ENCODE measurements at places on chromosomes 3 and 15.

DNA sequence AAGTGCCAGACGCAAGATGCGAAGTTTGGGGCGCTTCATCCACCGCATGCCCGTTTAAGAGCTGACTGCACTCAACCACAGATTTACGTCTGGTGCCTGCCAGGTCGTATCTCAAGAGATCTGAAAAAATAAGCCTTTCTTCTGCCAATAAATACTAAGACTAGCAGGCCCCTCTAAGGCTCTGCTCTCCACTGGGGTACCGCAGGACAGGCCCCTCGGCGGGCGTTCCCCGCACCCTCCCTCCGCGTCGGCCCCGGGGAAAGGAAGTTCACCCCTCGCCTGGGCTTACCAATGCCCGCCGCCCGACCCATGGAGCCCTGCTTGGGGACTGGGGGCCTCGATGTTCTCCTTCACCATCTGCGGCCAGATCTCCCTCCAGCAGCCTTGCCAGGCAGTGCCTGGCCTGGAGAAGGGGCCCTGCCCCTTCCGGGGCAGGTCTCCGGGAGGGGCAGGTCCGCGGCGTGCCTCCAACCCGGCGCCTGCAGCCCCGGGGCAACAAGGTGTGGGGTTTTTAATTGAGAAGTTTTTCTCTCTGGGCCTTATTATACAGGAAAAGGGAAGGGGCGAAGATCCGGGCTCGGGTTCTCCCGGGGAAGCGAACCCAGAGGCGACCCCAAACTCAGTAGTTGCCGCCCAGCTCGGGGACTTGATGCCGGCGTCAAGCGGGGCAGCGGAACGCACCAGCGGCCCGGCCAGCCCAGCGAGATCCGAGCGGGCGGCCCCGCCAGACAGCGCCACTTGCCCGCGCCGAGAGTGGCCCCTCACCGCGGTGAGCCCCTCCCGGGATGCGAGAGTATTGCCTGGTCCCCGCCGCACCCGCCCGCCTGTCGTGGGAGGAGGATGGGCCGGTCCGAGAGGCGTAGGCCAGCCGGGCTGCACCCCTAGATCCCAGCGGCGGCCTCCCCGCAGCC, 735 bp downstream of the GOLGA8B start:
- DNase-seq = no peak

- no peak for DNase-seq
These were observed 45.2 kb upstream of the TJP1 start for GRCh38 chr15:29867241-29868000.

GRCh38 chr15:55195996-55196395, 745 bp downstream of the RSL24D1 start:
- DNase-seq = peak; percentile 24

DNA sequence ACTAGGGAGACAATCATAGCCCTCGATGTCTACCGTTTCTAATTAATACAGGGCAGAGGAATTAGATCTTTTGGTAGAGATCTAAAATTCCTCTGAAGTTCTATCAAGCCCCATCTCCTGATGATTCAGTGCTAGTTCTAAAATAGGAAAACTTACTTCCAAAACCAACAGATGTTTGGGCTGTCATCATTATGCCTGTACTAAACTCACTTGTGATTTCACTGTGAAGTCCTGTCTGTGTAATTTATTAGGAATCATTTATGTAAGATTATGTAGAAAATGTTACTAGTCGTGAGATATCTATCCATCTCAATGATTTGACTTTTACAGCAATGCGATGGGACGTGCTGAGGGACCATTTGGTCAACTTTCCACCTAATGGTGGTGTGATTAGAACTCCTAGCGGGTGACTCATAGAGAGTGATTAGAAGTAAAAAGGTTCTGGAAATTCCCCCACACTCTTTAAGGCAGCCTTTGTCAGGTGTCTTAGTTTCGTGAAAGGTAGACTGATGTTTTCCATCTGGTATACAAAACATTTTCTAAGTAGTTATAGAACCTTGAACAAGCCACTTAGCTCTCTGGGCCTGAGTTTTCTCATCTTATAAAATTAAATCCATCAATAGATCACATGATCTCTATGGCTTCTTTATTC, 34.2 kb downstream of the LIPC start:
- no peak for DNase-seq

DNA sequence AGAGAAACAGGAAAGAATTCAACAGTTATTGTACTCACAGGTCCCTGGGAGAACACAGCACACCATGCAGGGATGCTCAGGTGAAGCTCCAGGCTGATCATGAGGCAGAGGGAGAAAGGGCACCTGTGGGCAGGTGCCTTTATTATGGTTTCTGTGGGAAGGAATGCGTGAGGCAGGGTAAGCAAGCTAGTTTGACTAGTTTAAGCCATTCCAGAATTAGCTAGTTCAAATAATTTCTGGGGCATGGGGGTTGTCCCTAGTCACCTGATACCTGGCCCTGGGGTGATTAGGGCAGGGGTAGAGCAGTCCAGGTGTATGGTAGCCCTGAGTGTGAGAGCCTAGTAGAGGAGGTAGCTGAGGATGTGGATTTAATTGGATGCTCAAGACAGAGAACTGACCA, 47.9 kb upstream of the DCLK3 start:
- DNase-seq = no peak

DNA sequence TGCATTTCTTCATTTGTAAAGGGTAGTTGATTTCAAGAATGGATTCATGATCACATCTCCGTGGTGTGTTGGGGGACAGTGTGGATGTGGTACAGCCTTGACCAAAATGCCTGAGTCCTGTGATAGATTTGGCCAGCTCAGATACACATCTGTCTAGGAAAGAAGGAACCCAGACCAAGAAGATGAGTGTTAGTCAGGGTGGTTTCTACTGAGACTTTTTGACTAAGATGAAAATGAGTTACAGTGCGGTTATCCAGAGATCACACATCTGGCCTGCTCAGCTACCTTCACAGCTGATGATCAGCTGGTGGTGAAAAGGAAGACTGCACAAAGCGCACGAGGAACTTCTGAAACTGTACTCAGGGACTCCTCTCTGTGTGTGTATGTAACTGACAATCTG, 68.0 kb downstream of the FNDC3B start:
- no peak for DNase-seq

GRCh38 chr15:55250392-55250791, 39.2 kb downstream of the RAB27A start:
- no peak for DNase-seq

GRCh38 chr3:105865867-105866350, 2.9 kb downstream of the CBLB start:
- DNase-seq = no peak

DNA sequence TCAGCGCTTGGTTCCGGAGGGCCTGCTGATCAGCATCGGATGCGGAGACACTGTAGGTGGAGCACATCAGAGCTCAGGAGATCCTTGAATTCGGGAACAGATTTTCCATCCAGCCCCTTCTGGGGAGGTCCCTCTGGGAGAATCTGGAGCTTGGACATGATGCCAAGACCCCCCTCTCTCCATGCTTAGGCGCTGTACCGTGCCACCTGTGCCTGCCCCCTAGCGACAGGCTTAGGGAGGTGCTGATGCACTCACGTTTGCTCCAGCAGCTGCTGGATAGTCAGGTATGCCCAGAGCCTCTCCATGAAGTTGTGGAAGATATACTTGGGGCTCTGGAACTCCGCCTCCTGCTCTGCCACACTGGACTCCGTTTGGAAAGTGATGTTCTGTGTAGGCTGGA, 9.7 kb downstream of the ITIH4 start:
- peak; percentile 10 for DNase-seq

GRCh38 chr3:66303491-66303901, 82.7 kb downstream of the SLC25A26 start:
- no peak for DNase-seq
